ENCODE measurements at places on chromosomes 1 and 21.
A peak's percentile ranks its signal among the peaks of the same experiment; 100 is the strongest.

GRCh38 chr21:39673163-39673562, 60.4 kb downstream of the B3GALT5 start:
- DNase-seq: no peak

DNA sequence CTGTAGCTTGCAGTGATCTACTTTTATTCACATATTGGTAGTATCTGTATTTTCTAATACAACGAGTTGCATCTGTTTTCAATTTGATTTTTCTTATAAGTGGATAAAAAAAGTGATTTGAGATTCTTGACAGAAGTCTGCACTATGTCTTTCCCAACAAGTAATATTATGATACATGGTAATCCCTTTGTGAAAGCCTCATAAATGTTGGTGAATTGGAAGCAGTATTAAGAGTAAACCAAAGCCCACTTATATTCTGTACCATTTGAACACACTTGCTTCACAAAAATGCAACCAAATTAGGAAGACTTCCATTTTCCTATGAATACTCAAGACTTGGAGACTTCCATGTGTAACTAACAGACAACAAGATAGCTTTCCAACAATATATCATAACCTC, 172.0 kb downstream of the HMCN1 start:
- no peak for DNase-seq

GRCh38 chr1:246215510-246215903, 291.6 kb downstream of the SMYD3 start:
- DNase-seq: no peak

DNA sequence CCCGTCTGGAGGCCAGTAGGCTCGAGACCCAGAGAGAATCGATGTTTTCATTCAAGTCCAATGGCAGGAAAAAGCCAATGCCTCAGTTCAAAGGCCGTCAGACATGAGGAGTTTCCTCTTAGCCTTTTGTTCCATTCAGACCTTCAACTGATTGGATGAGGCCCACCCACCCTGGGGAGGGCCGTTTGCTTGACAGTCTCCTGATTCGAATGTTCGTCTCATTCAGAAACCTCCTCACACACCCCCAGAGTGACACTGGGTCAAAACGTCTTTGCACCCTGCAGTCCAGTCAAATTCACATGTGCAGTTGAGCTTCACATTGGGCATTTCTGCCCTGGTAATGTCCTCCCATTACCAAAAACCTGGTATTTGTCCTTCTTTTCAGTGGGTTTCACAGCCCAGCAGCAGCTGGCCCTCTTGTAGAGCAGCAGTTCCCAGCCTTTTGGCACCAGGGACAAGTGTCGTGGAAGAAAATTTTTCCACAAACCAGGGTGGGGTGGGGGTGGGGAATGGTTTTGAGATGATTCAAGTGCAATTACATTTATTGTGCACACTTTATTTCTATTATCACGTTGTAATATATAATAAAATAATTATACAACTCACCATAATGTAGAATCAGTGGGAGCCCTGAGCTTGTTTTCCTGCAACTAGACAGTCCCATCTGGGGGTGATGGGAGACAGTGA, 40.1 kb downstream of the RSPH1 start:
- DNase-seq: no peak

- no peak for DNase-seq
These were observed 16.7 kb downstream of the TFAP2E start for GRCh38 chr1:35589516-35590427.

- no peak for DNase-seq
These were observed 52.4 kb upstream of the IGSF21 start for GRCh38 chr1:18055156-18055555.

GRCh38 chr1:42676534-42677087, 5.6 kb upstream of the YBX1 start:
- DNase-seq: no peak

DNA sequence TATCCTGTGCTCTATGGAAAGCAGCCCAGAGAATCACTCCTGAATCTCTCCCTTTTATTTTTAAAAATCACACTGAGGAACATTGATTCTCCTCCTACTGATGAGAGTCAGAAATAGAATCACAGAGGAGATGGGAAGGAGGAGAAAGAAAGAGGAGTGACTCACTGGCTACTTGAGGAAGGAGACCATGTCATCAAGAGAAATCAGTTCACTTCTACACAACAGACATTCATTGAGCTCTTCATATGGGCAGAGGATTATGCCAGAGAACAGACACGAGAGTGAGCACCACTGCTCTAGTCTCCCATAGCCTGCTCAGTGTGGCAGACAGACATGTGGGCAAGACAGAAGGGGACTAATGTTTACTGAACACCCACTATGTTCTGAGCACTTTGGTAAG, 44.2 kb downstream of the RAB3B start:
- DNase-seq: no peak

DNA sequence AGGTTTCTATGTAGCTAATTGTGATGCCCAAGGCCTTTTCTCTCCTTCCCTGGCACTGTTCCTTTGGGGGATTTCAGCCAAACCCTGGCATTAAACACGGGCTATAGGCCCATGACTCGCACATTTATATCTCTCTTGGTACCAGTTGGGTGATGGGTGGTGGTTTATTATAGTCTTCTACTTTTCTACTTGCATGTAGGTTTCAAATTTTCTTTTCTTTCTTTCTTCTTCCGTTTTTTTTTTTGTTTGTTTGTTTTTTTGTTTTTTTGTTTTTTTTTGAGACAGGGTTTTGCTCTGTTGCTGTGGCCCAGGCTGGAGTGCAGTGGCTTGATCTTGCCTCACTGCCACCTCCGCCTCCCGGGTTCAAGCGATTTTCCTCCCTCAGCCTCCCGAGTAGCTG, 1.1 kb downstream of the IL10RB start:
- DNase-seq: no peak

DNA sequence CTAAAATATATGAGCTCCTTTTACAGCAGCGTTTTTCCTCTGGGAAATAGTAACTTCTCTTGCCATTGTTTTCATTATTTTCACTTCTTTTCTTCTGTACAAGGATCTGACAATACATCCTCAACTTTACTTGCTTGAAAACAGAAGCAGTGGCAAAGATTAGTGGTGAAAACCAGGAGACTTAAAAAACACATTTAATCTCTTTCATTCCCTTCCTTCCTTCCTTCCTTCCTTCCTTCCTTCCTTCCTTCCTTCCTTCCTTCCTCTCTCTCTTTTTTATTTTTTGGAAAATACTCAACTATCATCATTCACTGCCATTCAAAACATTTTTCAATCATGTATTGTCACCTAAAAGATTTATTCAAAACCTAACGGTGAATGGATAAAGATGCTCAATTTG, 1411.4 kb downstream of the NCAM2 start:
- DNase-seq: no peak

GRCh38 chr1:23696335-23696989, 4.9 kb downstream of the RPL11 start:
- DNase-seq: no peak

GRCh38 chr1:153963030-153963849, at the start of gene SLC39A1:
Gene SLC39A1 (minus strand): TSS chr1:153963537. CDS start chr1:153962715, 822 bp downstream.
- peak; percentile 93 for DNase-seq

GRCh38 chr1:56755911-56756310, 63.3 kb downstream of the FYB2 start:
- DNase-seq: no peak

DNA sequence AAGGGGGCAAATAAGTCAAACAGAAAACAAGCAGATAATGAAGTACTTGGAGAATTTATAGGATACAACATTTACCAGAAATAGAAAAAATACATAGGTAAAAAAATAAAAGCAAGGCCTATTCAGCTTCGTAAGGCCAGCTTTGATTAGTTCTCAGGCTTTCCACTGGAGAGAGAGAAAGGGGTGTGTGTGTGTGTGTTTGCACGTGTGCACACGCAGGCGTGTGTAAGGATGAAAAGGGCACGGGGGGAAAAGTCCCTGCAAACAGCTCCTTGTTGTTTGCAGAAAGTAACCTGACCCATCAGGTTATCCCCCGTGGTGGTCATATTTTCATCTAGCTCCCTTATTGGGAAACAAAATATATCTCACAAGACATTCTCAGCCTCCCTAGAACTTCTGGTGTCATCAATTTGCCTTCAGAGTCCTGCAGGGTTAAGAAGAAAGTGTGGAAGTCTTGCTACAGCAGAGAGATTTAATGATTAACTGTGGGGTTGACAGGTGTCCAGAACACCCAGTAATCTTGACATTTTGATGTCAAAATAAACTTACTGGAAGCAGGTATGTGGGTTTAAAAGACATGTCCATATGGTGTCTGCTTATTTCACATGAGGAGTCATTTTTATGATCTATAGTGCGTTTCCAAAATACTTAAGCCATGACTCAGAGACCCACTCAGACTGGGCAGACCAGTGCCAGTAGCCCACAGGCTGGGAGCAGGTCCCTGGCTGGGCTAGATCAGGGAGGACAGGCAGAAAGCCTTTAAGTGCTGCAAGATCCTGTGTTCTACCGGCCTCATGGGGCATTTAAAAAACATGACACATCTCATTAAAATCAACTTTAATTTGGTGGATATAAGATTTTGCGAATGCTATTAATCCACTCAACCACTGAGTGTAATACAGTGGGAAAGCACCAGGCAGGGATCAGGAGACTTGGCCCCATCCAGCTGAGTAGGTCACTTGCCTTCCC, 487.6 kb upstream of the CAMK1G start:
- no peak for DNase-seq

DNA sequence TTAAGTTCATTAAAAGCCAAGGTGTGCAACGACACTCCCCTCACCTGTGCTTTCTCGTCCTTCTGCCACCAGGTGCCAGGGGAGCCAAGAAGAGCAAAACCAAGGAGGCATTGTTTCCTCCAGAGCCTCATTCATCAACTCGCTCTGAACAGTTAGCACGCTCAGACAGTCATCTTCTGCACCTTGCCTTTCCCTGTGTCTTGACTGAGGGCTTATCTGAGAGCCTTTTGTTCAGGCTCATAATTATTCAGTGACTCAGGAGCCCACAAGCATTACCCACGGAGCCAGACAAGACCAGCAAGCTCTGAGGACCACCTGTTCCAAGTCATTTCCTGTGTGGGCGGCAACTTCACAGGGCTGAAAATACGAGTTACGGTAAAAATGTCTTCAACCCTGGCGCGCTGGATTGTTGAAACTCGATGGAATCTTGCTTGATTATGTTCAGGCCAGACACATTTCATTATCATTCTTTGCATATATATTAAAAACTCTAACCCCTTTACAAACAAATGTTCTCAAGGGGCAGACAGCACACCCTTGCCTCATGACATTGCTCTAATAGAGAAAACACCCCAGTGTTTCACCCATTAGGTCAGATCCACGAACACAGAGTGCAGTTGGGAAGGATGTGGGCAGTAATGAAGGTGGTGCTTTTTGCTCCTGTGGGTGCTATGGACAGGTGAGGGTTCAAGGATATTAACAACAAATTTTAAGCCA, 89.7 kb upstream of the RUNX1 start:
- DNase-seq: peak; percentile 42

GRCh38 chr21:14288922-14289321, 73.0 kb downstream of the RBM11 start:
- no peak for DNase-seq

DNA sequence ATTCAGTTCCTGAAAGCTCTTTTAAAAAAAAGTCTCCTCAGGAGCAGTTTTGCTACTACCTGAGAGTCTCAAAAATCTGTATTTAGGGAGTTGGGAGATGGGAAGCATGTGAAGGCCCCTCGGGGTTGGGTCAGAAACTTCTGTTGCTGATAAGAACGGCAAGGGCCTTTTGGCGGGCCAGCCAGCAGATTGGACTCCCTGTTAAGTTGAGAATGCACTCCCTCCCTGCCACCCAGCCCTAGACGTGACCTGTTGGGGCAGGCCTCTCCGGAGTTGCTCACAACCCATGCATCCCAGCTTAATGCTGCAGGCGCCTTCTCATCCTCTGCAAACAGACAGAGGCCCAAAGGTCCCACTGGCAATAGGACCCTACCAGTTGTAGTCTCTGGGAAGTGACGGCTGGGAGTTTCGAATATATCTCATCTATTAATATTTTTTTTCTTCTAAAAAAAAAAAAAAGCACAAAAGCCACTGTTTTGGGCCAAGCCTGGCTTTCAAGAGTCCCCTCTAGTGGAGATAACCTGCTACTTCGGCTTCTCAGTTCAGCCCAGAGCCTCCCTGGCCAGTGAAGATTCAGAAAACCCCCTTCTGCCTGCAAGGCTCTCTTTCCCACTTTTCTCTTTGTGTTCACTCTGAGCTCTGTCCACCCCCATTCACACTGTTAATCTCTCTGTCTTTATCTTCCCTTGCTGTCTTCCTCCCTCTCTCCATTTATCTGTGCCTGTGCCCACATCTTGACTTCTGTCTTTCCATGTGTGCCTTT, 5.3 kb downstream of the PLXNA2 start:
- DNase-seq: no peak

DNA sequence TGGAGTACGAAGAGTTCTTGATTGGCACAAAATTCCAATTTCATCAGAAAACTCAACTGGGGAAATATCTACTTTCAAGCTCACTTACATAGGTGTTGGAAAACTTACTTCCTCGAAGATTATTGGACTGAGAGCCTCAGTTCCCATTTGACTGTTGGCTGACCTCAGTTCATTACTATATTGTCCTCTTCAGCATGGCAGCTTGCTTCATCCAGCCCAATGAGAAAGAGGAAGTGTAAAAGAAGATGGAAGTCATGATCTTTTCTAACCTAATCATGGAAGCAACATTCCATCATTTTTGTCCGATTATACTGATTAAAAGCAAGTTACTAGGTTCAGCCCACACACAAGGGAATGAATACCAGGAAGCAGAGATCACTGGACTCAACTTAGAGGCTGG, 49.4 kb downstream of the HSD3B1 start:
- DNase-seq: no peak

DNA sequence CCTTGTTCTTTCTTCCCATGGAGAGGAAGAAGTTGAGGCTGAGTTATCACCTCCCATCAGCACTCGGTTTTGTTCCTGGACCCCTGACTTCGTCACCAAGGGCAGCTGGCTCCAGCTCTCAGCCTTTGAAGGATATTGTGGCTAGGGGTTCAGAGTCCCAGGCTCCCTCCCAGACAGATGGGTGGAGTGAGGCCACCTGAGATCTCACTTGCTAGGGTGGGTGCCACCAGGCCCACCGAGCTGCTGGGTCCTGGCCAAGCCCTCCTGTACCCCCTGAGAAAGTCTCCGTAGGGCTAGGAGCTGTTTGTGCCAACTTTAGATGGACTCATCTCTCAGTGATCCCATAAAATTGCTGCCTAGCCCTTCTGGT, 6.9 kb downstream of the MX2 start:
- no peak for DNase-seq

DNA sequence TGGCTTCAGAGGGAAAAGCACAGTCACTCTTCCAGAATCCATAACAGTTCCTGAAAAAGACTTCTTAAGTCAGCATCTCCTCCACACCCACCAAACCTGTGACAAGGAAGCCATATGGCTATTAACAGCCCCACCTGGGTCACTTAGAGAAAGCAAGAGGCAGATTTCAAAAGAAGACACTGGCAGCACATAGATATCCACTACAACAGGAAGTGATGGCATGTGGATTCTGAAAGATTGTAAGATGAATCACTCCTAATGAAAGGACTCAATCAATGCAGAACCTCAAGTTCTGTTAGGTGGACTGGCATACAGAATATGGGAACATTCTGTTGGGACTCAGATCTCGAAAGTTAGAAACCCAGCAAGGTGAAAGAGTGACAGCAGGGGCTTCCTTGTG, 365.9 kb downstream of the TGFB2 start:
- DNase-seq: no peak

GRCh38 chr1:108742253-108742652, 4.2 kb upstream of the STXBP3 start:
- DNase-seq: no peak

- no peak for DNase-seq
These were observed 16.5 kb downstream of the ACOT11 start for GRCh38 chr1:54564312-54565112.

- DNase-seq: no peak
These were observed 406.1 kb downstream of the RPS6KC1 start for GRCh38 chr1:213457186-213457585.

GRCh38 chr1:39995973-39996393, 41.0 kb downstream of the MFSD2A start:
- no peak for DNase-seq

- DNase-seq: no peak
These were observed 83.9 kb upstream of the BMP8A start for GRCh38 chr1:39407510-39407895.

All from stimulated activated naive CD4-positive, alpha-beta T cell treated with Interleukin-2 at 50 U/mL for 16 hours (primary cell).